Activated CD4-positive, alpha-beta T cell treated with anti-CD3 and anti-CD28 coated beads, Interleukin-2, amount 50 U/mL, for 4 hours (primary cell): ENCODE measurements at places on chromosomes 2 and 18.

- DNase-seq, result no peak
These were observed 34.4 kb upstream of the PMAIP1 start for GRCh38 chr18:59865241-59865986.

DNA sequence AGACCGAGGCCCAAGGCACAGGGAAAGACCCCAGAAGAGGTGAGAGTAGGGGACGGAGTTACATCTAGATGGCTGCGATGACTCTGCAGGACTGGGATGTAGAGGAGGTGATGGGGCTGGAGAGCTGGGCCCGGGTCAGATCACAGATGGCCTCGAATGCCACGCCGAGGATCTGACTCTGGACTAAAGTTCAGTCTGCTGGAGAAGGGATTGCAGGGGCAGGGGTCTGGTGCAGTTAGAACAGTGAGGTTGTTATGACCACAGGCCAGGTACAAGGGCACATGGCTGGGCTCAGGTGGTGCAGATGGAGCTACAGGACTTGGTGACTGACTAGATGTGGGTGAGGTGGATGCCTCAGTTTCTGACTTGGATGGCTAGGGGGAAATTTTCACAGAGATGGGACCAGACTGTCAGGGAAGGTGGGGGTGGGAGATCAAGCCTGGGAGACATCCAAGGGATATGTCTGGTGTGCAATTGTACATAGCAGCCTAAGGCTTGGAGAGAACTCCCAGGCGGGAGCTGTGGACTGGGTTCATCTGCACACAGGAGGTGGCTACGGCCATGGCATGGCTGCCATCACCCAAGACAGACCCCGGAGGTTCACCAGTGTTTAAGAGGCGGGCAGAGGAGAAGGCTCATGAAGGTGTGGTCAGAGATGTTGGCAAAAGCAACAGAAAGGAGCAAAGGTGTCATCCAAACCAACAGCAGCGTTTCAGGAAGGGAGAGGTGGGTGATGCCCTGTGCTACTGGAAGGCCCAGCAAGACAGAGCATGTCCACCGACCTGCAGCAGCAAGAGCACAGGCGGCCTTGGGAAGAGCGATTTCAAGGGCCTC lies 66.9 kb downstream of the CIB4 start:
- no peak for DNase-seq

DNA sequence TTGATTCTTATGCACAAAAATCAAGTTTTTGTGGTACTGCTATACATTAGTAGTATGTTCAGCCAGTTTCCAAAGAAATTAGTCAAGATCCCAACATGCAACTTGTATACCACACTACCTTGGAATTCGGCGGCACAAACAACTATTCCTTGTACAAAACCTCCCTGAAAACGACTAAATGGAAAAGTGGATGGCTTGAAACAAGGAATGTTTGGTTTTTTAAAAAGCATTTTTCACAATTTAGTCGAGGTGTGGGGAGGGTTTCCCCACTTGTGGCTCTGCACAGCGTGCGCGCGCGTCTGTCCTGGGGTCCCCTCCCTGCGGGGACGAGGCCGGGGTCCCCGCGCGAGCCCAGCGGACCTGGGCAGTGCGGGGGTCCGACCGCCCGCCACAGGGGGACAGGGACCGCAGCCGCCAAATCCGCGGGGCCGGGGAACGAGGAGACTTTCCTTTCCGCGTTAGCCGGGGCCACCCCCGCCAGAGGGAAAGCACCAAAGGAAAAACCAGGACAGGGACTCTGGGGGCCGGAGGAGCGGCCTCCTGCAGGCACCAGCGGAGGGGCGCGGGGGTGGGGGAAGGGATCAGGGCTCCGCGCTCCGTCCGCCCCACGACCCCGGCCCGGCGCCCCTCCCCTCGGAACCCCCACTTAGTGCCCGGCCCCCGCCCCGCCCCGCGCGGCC lies 534 bp upstream of the SOCS6 start:
- DNase-seq, result no peak

GRCh38 chr2:43349904-43350303 lies 123.5 kb upstream of the ZFP36L2 start:
- DNase-seq, result no peak

DNA sequence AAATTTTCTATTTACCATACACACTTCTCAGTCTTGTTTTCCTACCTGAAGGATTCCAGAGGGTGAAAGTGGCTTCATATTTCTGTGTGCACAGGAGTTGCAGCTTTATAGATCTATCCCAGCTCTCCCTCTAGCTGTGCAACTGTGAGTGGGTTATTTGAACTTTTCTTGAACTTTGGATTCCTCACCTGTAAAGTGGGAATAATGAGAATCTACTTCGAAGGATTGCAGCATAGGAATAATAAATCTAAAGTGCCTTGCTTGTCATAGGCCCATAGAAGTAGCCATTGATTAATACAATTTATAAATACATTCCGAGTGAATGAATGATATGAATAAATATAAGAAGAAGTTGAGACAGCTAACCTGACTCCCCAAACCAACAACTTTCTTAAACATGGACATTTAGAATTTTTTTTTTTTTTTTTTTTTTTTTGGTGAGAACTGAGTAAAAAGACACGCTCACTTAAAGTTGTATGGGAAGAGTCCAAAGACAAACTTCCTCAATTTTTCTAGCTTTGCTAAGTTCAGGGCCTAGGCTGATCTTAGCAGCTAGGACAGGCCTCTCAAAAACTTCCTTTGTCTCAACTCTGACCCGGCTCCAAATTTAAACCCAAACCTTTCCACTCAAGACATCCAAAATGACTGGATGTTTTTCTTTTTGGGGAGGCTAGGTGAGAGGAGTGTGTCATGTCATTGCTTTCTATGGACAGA lies 203.3 kb upstream of the FBXO11 start:
- DNase-seq, result no peak

GRCh38 chr18:8069708-8070107 lies 502.6 kb downstream of the PTPRM start:
- DNase-seq, result no peak

DNA sequence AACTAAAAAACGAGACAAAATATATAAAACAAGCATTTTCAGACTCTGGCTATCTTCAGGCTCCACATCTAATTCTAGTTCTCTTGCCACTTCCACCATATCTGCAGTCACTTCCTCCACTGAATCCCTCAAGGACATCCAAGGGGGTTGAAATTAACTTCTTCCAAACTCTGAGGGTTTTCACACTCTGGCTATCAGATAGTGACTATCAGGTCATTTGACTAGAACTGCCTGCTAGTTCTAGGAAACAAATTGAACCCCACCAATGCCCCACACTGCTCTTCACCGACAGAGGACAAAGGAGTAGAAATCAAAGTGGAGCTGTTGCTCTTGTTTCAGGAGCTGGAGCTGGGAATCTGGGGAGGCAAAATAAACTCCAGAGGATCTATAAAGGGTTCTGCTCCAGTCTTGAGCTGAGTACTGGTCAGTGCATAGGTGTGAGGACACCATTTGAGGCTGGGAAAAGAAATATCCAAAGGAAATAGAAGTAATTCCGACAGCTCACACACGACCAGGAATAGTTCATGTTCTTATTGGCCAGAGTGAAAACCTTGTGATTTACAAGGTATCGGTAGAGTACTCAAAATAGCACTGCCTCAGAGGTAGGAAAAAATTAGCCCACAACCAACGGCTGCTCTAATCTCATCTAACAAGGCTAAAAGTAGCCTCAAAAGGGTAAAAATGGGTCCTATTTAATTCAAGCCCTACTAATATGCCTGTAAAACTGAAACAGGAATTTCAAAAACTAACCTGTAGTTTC lies 71.3 kb downstream of the SMC6 start:
- no peak for DNase-seq

DNA sequence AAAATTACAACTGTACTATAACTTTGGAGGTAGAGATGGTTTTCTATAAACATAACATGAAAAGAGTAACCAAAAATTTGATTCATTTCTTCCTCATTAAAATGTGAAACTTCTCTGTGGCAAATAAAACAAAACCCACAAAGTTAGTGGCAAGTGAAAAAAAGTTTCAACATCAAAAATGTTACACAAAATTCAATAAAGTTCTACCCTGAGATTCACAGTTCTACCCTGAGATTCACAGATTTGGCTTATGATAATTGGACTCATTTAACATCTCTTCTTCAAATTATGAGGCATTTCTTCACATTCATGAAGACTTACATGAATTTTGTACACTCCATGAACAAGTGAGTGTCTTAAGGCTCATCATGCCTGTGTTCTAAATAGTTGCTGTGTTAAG lies 51.0 kb downstream of the AAK1 start:
- DNase-seq, result no peak

DNA sequence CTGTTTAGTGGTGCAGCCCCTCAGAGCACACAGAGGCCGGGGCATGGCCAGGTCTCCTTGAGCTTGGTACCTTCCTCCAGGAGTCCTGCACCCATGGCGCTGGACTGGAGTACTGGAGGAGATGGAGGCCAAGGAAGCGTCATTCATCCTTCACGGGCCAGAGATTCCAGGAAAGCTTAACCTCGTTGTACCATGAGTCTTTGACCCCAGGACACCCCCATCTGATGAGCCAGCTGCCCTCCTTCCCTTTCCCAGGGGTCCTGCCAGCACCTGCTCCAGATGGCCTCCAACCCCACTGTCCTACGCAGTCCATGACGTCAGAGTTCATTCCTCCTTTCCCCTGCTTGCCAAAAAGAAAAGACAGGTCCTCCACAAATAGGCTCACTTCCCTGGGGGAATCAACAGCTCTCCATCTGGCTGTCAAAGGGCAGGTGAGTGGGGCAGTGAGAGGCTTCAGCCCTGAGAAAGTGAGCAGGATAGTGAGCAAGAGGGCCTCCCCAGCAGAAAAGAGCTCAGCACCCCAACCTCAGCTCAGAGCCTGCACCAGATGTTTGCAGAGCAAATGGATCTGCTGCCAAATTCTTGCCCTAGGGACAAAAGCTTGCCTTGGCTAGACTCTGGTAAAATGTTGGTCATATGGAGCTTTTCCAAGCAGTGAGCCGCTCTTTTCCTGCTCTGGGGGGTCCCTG lies 4.5 kb upstream of the NPPC start:
- no peak for DNase-seq

GRCh38 chr2:144006139-144006538 lies 513.8 kb downstream of the ZEB2 start:
- no peak for DNase-seq

DNA sequence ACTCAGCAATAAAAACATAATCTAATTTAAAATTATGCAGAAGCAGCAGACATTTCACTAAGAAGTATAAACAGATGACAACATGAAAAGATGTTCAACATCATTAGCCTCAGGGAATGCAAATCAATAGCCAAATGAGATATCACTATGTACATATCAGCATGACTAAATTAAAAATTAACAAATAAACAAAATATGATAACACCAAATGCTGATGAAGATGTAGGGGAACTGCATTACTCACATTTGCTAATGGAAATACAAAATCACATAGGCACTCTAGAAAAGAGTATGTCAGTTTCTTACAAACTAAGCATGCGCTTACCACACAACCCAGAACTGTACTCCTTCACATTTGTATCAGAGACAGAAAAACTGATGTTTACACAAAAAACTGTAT lies 487.2 kb upstream of the REG3G start:
- DNase-seq, result no peak

- no peak for DNase-seq
These were observed 434.4 kb downstream of the HRH4 start for GRCh38 chr18:24894880-24895279.

GRCh38 chr2:180319586-180320405 lies 312.7 kb upstream of the CWC22 start:
- no peak for DNase-seq

DNA sequence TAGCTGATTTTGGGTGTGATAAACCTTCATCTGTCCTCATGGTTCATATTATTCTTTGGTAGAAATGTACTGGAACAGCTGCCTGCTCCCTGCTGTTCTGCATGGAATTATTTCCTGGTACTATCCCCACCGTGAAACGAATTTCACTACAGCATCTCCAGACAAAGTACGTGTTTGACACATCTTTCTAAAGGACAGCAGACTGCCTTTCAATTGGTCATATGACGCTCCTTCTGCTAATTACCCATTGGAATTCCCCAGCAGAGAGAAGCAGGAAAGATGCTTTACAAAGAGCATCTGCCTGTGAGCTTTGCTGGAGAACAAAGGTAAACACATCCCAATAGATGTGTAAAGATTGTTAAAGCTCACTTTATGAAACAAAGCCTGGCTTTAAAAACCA lies 4.4 kb upstream of the RFX8 start:
- DNase-seq, result no peak

GRCh38 chr18:6807515-6808257 lies 78.2 kb downstream of the ARHGAP28 start:
- DNase-seq, result no peak

GRCh38 chr2:68589963-68590362 lies 53.4 kb upstream of the PROKR1 start:
- DNase-seq, result no peak
